Urinary bladder (tissue), 4 donors: ENCODE measurements at places on chromosomes 13 and 19. TPM values are rescaled to one million over a fixed set of nuclear protein-coding genes. Genes with fewer than 3 reads are reported as not detected.

SIGLEC5 gene
- total RNA-seq = 0.32 TPM

DNA sequence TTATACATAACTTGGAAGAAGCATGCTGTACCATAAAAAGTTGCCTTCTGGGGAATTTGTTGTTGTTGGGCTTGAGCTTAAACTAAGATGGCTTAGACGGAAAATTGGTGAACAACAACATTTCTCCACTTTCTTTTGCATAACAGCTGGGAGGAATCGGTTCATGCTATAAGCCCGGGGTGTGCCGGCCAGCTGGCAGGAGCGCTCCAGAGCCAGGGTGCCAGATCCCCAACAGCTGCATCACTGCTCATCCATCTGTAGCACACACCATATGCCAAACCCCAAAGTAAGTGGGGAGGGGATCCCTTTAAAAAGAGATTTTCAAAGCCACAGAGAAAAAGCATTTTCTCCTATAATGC lies 419.5 kb upstream of the ARGLU1 start:
- DNase-seq = no peak

YJEFN3 gene
- total RNA-seq = 1.8 TPM

DNA sequence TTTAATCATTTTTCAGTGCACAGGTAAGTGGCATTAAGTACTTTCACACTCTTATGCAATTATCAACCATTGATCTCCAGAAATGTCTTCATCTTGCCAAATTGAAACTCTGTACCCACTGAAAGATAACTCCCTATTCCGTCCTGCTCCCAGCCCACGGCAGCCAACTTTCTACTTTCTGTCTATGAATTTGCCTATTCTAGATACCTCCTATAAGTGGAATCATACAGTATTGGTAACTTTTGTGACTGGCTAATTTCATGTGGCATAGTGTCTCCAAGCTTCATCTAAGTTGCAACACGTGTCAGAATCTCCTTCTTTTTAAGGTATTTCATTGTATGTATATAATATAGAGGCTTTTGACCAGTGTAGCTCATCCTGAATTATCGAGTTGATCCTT lies 5.7 kb upstream of the CEACAM18 start:
- DNase-seq = no peak

KCNC3 gene
- 0.79 TPM for total RNA-seq

DNA sequence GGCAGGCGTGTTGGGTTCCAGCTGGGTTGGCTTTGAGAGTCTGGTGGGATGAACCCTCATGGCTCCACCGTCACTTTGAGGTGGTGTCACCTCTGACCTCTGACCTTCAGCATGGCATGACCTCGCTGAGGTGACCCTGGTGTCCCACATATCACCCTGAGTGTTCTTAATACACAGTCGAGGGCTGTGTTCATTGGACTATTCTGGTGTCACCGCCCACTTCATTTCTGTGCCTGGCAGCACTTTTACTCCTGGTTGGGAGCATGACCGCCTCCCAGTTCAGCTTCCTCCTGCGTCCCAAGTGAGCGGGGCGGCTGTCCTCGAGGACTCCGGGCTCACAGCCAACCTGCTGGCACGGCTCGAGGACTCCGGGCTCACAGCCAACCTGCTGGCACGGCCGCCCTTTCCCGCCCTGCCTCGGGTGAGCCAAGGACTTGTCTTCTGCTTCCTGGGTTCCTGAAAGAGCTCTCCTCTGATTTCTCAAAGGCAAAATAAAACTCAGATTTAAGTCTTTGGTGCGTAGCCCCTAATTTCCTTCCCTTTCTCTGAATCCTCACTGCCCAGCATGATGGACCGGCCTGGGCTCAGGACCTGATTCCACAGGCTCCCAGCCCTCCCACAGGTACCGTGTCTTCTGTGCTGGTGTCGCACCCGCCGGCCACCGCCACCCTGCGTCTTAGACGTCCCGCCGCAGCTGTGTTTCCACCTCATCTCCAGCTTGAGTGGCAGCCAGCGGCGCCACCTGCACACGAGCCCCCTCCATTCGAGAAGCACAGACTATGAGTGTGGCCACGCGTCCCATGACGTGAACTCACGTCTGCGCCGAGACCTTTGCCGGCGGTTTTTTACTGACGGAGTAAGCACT lies 10.4 kb downstream of the ATP4B start:
- no peak for DNase-seq

DNA sequence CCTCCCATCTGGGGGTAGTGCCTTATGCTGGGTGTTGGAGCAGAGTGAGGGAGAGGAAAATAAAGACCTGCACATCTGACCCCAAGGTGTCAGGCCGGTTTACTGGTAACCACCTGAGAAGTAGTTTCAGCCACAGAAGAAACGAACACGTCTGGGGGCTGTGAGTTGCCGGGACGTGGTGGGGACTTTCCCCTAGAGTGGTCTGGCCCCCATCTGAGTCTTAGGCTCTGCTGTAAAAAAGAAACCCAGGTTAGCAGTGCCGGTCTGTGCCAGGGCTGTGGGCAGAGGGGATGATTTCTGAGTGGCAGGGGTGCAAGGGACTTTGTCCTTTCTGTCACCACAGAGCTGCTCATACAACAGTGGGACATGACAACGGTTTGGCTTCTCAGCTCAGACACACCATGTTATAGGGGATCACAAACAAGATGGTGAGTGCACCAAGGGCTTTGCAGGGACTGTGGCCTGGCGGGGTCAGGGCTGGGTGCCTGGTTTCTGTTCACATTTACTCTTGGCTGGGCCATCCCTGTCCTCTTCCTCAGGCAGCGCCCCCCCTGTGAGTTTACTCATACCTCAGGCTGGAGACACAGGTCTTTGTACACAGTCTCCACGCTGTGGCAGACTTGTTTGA lies 9.0 kb downstream of the GCDH start:
- no peak for DNase-seq

- no peak for DNase-seq
Observed at GRCh38 chr19:53900191-53900860, 8.8 kb upstream of the CACNG7 start.

- no peak for DNase-seq
Observed at GRCh38 chr19:48373567-48373966, 9.4 kb downstream of the SYNGR4 start.

PCDH8 gene
- total RNA-seq = 1.0 TPM

- DNase-seq = peak; percentile 81
Observed at GRCh38 chr19:13057744-13058143, 44.9 kb downstream of the LYL1 start.

GRCh38 chr13:32535115-32535514 lies 3.5 kb downstream of the N4BP2L2 start:
- no peak for DNase-seq

FXYD7 gene
- total RNA-seq = 0.26 TPM

DNA sequence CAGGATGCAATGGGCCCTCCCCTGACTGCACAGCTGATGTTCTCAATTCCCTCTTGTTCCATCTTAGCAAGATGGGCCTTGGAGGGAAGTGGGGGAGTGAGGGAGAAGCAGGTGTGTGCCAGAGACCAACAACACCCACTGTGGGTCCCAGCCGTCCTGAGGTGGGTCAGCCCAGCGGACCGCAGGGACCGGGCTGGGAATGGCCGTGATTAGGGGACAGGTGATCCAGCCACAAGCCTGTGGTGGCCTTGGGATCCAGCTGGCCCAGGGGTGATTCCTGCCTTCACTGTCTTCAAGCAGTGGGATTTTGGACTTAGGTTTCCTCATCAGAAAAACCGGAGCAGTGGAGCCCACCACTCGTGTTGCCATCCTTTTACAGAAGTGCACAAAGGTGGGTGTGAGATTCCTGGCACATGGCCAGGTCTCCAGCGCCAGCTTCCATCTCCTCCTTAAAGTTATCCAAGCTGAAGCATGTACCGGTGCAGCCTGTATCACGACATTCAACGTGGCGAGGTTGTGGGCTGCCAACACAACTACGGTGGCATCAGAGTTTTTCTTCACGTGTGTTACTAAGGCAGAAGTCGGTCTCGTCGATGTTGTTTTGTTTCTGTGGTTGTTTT lies 9.0 kb upstream of the ATP11A start:
- no peak for DNase-seq

ZSCAN18 gene
- total RNA-seq = 73.1 TPM

DNA sequence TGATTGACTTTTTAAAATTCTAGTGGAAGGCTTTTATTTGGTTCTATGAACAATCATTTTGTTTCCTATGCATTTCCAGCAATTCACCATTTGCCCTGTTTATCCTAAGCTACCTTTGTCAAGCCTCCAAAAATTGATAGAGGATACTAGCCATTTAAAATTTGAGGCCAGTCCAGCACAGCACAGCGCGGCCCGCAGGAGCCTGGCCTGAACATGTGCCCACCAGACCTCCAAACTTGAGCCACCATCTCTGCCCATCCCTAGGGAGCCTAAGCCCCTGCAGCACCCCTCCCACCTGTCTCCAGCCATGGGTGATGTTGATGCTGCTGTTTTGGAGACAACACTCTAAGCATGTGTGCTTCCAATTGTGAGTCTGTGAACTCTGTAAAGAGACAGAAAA lies 57.5 kb downstream of the SPRYD7 start:
- no peak for DNase-seq

VSTM1 gene
- total RNA-seq = not detected

DNA sequence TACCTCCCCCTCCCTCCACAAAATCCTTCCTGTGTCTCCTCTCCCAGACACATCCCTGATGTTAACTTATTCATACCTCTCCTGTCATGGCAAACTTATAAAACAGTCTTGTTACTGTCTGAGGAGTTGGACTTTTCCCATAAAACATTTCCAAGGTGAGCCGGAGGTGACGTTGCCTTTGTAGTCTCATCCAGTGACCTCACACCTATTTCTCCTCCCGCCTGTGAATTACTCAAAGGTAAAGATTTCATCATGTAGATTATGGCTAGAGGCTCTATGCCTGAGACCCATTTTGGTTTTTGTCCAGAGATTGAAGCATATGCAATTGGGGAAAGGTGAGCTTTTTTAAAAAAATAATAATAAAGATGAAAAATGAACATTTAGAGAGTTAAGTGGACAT lies 529.0 kb downstream of the MYO16 start:
- no peak for DNase-seq

DNA sequence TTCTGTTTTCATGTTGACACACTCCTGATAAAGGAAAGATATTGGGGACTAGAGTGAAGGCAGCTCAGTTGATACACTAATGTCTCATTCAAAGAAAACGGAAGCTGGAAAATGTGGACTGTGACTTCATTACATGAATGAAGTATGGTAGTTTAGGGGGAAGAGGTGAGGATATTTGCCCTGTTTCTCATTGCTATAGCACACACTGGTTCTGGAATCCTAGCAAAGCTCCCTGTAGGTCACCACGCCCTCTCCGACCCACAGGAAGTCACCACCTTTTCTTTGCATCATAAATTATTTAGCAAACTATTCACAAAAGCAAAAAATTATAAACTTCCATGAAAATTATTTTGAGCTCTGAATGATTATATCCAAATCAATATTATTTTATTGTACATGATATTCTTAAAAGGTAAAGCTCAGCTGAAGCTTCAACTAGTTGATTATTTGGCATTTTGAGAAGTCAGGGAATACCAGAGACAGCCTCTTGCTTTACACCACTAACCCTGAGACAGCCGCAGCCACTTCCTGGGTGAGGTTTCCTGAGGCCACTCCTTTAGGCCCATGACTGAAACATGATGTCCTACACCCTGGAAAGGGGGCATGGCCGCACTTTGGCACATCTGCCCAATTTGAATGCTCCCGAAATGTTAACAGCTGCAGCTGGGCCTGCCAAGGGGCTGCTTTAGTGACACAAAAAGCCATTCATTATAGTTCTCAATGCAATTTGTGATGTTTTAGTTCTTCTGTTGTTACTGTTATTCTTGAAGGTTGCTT lies 50.0 kb upstream of the WDFY2 start:
- no peak for DNase-seq

DNA sequence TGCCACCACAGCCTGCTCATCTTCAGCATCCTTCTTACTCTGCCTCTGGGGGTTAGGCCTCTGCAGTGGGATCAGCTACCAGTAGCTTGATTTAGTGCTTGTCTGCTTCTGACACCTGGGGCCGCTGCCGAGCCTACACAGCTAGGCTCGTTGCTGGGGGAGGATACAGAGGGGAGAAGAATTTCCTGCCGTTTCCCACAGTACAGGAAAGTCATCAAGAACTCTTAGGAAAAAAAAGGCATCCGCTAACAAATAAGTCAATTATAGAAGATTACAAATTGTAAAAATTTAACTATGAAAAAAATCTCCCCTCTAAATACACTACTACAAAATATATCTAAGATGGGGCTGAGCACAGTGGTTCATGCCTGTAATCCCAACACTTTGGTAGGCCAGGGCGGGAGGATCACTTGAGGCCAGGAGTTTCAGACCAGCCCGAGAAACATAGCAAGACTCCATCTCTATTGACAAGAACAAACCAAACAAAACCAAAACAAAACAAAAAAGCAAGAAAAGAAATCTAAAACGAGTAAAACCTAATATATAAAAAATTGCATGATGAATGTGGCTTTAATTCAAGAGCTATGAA lies 26.7 kb downstream of the LATS2 start:
- no peak for DNase-seq

CD209 gene
- total RNA-seq = 6.2 TPM

COG6 gene
- total RNA-seq = 88.8 TPM

GRCh38 chr13:93534181-93534700 lies 307.6 kb downstream of the GPC6 start:
- no peak for DNase-seq

APLP1 gene
- total RNA-seq = 3.0 TPM

CRLF1 gene
- 2.5 TPM for total RNA-seq

GRCh38 chr13:77696879-77697216 lies 639 bp upstream of the SLAIN1 start:
- DNase-seq = no peak

DNA sequence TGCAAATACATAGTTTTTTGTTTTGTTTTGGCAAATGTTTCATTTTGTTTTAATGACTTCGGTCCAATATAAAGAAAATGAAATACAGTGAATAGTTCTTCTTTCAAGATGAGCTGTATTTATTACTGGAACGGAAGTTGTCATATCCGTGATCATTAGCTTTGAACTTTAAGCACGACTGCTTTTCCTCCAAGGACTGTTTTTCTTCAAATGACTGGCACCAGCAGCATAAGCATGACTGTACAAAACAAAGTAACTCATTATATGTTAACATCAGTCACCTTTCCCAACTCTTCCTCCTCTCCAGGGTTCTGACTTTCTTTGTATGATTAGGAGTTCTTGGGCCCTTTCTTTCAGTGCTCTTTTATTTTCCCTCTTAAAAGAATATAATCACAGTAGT lies 20.5 kb downstream of the EDNRB start:
- no peak for DNase-seq

- no peak for DNase-seq
Observed at GRCh38 chr19:51652266-51652665, 5.6 kb upstream of the SIGLEC14 start.

CEACAM1 gene
- total RNA-seq = 6.2 TPM

AMH gene
- not detected for total RNA-seq

- no peak for DNase-seq
Observed at GRCh38 chr19:50568728-50569698, 778 bp upstream of the LRRC4B start.

ZNF99 gene
- 0.74 TPM for total RNA-seq

CD22 gene
- 8.8 TPM for total RNA-seq
